ENCODE measurements at places on chromosomes 3 and 15.

DNA sequence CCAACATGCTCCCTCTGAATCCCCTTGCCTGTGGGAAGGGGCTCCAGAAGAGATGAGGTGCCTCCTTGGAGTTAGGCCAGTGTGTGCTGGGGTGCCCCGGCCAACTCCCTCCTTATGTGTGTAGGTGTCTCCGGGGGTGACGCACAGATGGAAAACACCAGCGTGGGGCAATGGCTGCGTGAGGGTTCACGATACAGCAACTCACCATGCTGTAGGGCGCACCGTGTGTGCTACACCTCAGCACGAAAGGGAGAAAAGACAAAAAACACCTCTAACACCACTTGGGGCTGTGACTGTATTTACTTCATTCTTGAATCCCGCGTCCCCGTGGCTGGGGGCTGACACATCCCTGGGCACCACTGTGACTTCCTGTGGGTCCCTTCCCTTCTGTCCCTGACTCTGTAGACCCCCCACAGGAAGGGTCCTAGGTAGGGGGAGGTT is 1.6 kb upstream of the CALML4 start:
- DNase-seq = no peak

DNA sequence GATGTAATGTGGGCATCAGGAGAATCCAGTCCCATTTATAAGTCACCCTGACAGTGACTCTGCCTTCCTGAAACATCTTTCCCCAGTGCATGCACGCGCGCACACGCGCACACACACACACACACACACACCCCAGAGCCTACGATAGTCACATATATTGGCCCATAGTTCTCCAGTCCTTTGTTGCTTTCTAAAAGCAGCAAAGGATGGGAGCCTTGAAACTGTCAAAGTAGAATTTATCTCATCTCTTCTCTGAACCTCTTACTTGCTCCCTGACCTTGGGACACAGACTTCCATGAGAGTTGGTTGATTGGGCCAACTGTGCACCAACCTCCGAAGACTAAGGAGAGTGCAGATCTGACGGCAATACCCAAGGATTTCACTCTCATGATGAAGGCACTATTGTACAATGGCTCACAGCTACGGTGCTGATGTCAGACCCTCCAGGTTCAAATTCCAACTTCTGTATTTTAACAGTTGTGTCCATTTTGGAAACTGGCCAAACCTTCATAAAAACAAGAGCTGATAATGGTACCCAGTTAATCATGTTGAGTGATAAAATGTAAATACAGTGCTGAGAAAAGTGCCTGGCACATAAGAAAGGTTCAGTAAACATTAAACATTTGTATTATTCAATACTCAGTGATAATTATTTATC is 8.3 kb downstream of the CPA3 start:
- DNase-seq = no peak

DNA sequence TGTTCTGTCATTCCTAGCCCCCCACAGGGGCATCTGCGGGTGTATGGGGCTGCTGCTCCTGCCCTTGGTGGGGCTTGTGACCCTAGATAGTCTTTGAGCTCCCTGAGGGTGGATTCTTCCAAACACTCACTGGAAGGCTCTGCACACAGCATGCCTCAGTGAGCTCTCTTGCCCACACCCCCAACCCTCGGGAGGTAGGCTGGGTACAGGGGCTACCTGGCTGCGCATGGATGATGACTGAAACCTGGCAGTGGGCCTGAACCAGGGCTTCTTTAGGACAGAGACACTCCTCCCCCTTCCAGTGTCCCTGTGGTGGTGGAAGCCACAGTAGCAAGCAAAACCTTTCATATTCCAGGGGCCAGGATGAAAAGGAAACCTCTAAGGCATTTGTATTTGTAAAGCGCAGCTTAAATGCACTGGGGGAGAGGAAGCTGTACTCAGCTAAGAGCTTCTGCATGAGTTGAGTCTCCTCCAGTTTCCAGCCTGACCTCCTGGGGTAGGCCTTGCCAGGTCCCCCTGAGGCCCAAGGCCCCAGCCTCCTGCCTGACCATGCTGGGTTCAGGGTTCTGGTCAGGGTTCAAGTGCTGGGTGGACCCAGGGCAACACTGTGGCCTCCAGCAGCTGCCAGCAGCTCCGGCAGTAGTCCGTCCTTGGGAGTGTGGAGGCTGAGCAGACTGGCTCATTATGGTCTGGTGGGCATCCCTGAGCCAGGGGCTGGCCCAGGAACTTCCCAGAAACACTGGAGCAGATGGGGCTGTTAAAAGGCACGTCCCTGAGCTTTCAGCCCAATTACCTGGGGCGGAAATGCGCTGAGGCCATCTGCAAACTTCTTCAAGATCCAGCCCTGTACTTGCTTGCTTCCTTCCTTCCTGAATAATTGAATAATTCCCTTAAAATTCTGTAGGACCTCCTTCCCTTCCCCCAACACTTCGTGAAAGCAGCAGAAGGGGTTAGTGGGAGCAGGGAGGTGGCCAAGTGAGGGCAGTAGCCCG is 89.7 kb downstream of the HMG20A start:
- DNase-seq = no peak

- DNase-seq = no peak
Observed at GRCh38 chr15:33098094-33099058, 96.1 kb downstream of the FMN1 start.

DNA sequence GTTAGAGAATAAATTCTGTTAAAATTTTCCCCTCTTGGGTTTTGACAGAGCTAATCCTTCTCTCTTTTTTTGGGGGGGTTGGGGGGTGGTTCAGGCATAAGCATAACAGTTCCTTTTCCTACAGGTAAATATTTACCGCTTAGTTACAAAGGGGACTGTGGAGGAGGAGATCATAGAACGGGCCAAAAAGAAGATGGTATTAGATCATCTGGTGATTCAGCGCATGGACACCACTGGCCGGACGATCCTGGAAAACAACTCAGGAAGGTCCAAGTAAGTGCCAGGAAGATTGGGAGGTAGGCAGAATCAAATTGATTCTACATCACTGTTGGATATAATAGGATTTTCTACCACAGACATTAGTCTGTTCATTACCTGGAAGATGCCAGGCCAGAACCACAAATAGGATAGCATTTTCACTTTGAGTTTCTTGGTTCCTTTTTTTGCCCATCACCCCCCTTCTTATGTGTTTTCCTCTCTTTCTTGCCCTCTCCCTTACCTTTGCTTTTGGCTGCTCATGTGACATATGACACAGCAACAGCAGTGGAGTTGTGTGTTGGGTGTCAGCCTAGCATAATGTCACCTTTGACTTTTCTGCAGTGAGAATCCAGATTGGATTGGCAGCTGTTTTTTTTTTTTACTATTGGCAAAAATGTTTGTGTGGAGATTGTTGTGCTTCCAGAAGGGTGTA is 79.0 kb downstream of the CHD2 start:
- no peak for DNase-seq

DNA sequence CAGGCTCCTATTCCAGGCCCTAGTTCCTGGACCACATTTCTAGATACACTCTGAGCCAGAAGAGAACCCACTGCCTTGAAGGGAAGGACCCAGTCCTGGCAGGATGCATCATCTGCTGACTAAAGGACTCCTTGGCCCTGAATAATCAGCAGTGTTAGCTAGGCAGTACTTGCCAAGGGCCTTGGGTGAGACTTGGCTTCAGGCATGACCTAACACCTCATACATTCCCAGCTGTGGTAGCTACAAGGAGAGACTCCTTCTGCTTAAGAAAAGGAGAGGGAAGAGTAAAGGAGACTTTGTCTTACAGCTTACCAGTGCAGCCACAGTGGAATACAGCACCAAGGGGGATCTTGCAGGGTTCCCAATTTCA is 26.4 kb downstream of the PEAK1 start:
- no peak for DNase-seq

- no peak for DNase-seq
Observed at GRCh38 chr15:76866716-76867321, 38.3 kb downstream of the SCAPER start.

DNA sequence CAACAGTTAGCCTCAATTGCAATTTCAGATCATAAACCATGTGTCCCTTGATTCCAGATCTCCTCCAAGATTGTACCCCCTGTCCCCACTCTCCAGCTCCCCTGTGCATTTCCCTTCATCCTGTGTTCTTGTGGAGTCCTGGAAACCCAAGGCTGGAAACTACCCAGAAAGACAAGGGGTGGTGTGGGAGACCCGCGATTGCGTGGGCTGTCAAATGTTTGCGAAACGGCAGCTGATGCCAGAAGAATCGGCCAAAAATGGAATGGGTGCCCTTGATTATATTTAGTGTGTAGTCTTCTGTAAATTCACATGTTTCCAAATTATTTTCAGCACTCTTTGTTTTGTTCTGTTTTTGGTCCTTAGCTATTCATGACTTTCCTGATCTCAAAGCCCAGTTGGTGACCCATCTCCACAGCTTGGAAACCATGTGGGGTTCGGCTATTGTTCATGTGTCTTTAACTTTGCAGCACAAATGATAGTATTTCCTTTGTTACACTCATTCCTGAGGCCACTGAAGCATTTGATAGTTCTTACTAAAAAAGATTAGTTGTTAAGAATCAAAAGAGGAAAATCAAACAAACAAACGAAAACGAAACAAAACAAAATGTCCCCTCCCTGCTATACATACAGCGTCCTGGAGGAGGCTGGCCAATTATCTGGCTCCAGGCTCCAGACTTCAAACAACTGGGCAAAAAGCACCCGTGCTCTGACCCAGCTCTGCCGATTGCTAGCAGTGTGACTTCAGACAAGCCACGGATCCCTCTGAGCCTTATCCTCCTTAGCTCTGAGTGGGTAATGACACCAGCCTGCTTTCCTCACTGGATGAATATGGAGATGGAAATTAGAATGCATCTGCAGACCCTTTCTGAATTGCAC is 120.9 kb downstream of the CACNA2D3 start:
- DNase-seq = no peak

DNA sequence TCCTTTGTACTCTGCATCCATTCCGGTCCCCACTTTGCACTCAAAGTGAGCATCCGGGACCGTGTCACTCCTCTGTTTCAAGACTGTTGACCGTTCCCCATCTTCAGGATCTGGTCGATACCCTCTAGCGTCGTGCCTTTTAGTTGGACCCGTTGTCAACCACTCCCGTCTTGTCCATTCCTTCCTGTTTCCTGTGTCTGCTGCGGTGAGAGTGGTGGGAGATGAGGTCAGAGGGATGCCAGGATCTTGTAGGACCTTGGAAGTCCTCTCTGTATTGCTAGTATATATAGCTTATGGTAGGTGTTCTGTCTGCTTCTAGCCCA is 624 bp downstream of the BRK1 start:
- DNase-seq = no peak

- DNase-seq = no peak
Observed at GRCh38 chr15:77609558-77609957, 23.2 kb downstream of the LINGO1 start.

GRCh38 chr15:49242820-49243219 is 72.8 kb downstream of the GALK2 start:
- no peak for DNase-seq

DNA sequence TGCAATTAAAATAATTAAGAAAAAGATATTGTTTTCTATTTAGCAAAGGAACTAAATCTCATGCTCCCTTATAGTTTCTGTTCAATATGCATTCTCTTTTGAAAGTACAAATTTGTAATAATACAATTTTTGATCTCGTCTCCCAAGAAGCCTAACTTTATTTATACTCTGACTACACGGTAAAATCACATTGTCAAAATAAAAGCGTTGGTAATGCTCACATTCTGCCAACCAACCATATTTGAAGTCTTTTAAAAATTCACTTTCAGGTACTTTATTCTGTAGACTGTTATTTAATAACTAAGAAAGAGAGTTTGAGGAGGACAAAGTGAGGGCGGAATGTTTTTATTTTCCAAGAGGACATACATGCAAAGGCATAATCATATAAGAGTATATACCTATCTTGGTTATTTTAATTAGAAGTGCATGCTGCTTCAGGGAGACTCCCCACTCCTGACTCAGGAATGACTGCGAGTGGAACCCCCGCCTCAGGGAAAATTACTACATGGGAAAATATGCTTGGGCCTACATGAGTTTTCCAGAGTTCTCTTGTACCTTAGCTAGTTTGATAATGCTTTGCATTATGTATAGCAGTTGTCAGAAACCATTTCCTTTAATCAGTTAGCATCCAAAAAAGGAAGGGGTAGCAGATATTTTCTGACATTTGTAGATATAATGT is 19.3 kb downstream of the MBNL1 start:
- no peak for DNase-seq

DNA sequence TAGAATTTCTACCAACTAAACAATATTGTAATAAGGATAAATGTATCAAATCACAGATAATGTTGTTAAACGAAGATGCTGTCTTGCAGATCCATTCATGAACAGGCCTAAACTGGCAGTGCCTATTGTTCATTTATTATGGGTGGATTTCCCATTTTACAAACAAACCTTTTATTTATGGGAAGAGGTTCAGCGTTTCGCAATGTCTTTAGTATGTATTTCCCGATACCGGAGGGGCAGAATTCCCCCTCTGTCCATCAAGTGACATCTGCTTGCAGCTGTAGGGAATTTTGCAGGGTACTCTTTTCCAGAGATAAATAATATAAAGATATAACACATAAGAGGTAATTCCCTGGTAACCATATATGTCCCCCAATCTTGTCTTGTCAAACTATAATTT is 5.7 kb downstream of the CEP19 start:
- DNase-seq = no peak

- DNase-seq = no peak
Observed at GRCh38 chr15:28896951-28897350, 11.2 kb downstream of the APBA2 start.

- no peak for DNase-seq
Observed at GRCh38 chr15:61088675-61089074, 140.4 kb downstream of the RORA start.

GRCh38 chr3:194089357-194090177 is 46.4 kb upstream of the HES1 start:
- peak; percentile 56 for DNase-seq

GRCh38 chr15:79025802-79026201 is 64.8 kb downstream of the RASGRF1 start:
- DNase-seq = no peak

GRCh38 chr15:51103330-51103729 is 8.6 kb upstream of the TNFAIP8L3 start:
- no peak for DNase-seq

DNA sequence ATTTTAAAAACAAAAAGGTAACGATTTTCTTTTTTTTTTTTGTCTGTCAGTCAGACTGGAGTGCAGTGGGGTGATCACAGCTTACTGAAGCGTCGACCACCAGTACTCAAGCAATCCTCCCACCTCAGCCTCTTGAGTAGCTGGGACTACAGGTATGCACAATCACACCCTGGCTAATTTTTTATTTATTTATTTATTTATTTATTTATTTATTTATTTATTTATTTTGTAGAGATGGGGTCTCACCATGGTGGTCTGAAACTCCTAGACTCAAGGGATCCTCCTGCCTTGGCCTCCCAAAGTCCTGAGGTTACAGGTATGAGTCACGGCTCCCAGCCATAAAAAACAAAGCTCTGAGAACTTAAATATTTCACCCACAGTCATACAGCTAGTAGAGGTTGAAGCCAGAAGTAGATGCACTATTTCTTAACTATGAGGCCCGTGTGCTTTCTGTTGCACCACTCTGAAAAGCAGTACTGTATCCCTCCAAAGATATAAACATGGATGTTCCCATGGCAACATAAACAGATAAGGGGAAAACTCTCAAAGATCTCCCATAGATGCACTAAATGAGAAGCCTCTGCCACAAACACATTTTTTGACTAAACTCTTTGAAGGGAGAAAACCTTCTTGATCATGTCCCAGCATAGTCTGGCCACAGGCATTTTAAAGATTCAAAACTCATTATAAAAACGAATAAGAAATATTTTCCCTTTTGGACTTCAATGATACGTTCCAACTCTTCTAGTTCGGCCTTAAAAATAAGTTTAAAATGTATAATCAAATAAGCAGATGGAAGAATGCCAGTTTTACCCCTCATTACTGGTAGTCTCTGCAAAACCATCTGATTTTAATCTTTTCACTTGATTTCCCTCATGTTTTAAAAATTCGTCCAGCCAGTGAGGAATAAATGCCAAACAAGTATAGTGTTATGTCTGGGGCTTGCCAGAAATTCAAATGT is 162.3 kb upstream of the ARHGEF26 start:
- no peak for DNase-seq

Measured in nucleus accumbens (tissue), 56 donors.